ENCODE measurements at places on chromosomes 1 and 21. TPM values are rescaled to one million over a fixed set of nuclear protein-coding genes. Genes with fewer than 3 reads are reported as not detected.
A peak's percentile ranks its signal among the peaks of the same experiment; 100 is the strongest.

GRCh38 chr1:184075055-184076029 is 23.8 kb downstream of the TSEN15 start:
- DNase-seq, result peak; percentile 51

DNA sequence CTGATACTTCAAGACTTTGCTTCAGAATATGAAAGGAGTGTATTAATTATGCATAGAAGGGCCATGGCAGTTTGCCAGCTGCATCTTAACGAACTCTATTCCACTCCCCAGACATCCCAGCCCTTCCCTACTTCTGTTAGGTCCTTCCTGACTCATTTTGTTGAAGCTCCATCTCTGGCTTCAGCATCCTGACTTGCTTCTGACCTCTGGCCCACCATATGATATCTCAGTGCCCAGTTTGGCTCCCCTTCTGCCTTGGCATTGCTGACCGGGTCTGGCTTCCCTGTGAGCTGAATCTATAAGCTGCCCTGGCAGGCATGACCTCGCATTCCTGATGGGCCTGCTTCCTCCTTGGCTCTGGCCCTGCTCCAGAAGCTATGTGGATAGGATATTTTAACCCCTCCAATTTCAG is 27.6 kb upstream of the ARHGAP29 start:
- no peak for DNase-seq

DNA sequence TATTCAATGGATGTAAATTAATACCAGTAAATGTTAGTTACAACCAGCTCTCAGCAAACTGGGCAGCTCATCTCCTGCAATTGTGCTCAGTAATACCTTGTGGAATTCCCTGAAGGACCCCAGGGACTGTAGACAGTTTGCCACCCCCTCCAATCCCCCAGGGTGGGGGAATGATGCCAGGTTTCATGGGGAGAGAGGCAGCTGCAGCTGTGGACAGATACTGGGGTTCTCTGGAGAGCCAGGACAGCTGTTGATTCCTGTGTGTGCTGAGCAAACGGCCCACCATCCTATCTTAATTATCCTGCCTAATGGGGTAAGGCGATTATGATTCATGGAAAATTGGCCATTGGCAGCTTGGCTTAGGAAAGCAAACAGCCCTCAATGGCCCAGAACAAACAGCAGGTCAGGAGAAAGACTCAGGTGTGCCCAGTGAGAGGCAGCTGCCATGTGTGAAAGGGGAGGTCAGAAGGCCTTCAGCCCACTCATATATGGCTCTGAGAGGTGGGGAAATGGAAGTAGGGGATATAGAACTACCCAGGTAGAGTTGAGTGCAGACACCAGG is 148.9 kb upstream of the CTTNBP2NL start:
- no peak for DNase-seq

DNA sequence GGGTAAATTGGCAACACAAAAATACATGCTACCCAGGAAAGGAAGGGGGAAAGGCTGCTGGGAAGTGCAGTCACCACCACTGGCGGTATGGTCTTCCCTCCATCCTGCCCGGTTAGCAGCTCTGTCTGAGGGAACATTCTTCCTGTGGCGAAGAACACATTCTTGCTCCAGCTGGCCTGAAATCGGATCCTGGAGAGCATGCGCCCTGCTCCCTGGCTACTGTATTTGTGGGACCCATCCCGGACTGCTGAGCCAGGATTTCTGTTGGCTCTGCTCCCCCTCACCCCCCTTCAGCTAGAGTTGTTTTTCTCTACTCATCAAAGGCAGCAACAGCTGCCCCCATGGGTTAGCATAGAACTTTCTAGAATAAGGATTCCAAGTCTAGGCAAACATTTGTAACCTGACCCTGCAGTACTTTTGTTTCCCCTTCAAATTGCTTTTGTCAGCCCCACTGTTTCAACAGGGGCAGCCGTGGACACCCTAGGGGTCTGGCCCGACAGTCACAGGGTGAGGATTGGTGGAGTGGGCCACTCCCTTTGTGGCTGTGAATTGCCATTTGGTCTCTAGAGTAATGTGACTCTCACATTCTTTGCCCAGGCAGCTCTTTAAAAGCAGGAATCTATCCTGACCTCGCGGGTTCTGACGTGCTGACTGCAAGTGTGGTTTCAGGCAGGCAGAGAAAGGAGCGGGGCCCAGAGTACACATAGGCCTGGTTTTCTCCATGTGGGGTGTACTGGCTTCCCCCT is 157.7 kb downstream of the TOMM20 start:
- DNase-seq, result peak; percentile 80

- peak; percentile 90 for DNase-seq
Measured at GRCh38 chr1:54408147-54409066, 2.2 kb upstream of the SSBP3 start.

Gene LYSMD1
- 12.3 TPM for total RNA-seq

DNA sequence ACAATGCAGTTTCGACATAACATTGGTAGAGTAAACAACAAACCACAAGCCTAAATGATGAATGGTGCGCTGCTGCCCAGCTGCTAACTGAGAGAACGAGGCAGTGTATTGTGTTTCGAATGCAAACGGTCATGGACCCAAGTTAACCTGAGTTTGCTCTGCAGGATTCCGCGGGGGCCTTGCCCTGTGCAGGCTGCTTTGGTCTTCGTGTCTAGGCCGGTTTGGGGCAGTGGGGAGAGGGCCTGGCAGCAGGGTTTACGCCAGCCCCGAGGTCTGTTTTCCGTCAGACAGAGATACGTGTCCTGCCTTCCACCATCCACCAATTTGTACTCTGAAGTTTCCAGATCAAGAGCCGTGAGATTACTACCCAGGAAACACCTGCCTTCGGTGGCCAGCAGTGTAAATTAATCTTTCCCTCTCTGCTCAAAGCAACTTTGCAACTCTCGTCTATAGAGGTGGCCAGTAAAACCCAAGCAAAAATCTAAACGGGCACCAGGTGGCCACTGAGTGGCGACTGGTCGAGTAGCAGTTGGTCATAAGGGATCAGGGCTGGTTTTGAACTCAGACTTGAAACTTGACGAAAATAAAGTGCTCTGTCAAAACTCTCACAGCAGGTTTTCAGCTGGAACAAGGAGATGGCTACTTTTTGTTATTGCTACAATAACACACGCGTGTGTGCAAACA is 6.3 kb upstream of the PRDM15 start:
- DNase-seq, result no peak

- peak; percentile 35 for DNase-seq
Measured at GRCh38 chr1:221437926-221438325, 304.0 kb downstream of the DUSP10 start.

GRCh38 chr1:2384941-2385481 is 6.3 kb downstream of the MORN1 start:
- no peak for DNase-seq

DNA sequence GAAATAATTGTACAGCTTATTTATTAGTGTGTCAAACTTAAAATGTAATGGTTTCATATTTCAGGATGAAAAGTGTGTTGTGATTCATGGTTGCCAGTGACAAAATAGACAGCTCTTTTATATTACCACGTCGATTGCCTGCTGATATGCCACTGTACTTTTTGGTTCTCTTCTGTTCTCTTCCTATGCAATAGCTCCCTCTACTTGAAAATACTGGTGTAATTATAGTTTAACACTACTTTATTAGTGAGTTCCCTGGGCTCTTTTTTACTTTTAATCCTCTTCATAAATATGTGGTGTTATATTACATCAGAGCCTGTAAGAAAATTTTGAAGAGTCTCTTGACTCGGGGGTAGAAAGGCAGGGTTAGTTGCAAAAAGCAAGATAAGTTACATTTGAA is 111.3 kb downstream of the PATJ start:
- DNase-seq, result no peak

Gene GSTM1
- not detected for total RNA-seq

GRCh38 chr21:25350056-25350455 is 257.2 kb downstream of the MRPL39 start:
- DNase-seq, result no peak

GRCh38 chr1:217568200-217568599 is 62.7 kb downstream of the GPATCH2 start:
- no peak for DNase-seq

DNA sequence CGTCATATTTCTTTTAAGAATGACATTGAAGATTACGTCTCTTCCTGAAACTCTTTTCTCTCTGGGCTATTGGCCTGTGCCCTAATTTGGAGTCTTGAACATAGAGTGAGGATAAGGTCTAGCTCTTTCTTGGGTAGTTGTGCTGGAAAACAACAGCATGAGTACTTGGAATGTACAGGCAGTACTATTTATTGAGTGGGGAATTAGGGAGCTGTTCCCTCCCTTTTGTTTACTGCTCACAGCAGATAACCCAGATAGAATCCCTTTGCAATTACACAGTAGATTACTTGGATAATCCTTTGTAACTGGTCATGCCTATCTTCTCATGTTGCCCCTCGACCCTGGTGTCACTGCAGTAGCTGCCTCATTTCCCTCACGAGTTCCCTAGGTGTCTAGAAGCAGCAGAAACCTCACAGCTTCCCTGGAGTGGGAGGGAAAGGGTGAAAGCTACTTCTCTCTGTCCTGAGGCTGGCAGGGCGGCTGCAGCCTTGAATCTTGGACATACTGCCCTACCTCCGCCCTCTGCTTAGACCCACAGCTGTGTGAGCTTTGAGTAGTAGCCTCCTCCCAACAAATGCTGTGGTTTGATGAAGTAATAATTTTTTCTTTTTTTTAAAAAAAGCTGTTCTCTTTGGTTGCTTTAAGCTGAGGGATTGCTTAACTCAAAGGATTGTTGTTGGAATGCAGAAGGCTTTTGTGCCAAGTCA is 70.6 kb downstream of the FGGY start:
- DNase-seq, result peak; percentile 62

DNA sequence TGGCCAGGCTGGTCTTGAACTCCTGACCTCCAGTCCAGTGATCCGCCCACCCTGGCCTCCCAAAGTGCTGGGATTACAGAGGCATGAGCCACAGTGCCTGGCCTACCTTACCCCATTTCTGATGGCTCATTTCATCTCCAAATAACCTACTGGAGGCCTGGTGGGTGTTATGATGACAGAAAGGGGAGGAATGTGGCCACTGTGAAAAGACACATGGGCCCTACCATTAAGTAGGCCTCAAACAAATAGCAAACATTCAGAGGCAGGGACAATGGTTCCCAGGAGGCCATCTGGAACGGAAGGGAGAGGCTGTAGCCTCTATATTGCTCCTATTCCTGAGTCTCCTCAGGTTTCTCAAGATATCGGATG is 932 bp upstream of the FCRLA start:
- DNase-seq, result no peak
